ENCODE measurements at places on chromosomes 13 and 19. TPM values are rescaled to one million over a fixed set of nuclear protein-coding genes. Genes with fewer than 3 reads are reported as not detected.
A peak's percentile ranks its signal among the peaks of the same experiment; 100 is the strongest.

GRCh38 chr13:63900406-63900805 lies 2484.8 kb upstream of the PCDH20 start:
- no peak for DNase-seq

- no peak for DNase-seq
These were observed 39.5 kb upstream of the RPL21 start for GRCh38 chr13:27211771-27212364.

DNA sequence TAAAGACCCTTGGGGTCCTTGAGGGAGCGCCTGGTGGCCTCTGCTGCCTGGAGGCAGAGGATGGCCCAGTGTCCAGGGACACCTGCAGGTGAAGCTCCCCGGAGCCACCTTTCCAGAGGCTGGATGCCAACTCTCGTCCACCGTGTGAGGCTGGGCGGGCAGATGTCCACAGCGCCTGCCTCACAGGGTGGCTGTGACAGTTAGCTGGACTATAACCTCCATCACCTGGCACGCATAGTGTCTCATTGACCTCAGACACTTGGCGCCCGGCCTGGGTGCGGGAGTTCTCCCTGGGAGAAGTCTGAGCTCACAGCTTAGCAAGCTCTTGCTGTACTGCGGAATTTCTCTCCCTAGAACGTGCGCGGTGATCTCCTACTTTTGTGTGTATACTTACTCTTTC lies 9.8 kb downstream of the BICRA start:
- DNase-seq = peak; percentile 89

- DNase-seq = no peak
These were observed 4.4 kb downstream of the IFNL3 start for GRCh38 chr19:39240421-39240820.

DNA sequence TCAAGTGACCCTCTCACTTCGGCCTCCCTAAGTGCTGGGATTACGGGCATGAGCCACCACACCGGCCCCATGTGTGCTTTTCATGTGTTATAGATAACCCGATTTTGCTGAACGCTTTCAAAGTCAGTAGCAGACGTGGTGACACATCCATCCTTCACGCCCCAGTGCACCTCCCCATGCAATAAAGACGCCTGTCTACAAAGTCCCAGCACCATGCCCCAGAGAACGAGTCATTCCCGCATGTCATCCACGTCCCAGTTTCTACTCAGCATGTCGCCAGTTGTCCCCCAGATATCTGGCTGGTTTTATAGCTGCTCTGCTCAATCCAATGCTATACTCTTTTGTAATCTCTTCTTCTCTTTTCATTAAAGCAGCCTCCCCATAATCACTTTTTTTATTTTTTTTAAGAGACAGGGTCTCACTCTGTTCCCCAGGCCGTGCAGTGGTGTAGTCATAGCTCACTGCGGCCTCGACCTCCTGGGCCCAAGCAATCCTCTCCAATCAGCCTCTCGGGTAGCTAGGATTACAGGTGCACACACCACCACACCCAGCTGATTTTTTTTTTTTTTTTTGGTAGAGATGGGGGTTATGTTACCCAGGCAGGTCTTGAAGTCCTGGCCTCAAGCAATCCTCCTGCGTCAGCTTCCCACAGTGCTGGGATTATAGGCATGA lies 42.5 kb downstream of the DNM2 start:
- DNase-seq = no peak

JSRP1 gene
- not detected for polyA plus RNA-seq

GRCh38 chr19:1674293-1674679 lies 21.9 kb upstream of the TCF3 start:
- DNase-seq = no peak

TEX26 gene
- not detected for polyA plus RNA-seq

GRCh38 chr19:18344582-18344950 lies 4.2 kb downstream of the PGPEP1 start:
- DNase-seq = no peak

- DNase-seq = no peak
These were observed 378.5 kb downstream of the MYO16 start for GRCh38 chr13:109007946-109008345.

DNA sequence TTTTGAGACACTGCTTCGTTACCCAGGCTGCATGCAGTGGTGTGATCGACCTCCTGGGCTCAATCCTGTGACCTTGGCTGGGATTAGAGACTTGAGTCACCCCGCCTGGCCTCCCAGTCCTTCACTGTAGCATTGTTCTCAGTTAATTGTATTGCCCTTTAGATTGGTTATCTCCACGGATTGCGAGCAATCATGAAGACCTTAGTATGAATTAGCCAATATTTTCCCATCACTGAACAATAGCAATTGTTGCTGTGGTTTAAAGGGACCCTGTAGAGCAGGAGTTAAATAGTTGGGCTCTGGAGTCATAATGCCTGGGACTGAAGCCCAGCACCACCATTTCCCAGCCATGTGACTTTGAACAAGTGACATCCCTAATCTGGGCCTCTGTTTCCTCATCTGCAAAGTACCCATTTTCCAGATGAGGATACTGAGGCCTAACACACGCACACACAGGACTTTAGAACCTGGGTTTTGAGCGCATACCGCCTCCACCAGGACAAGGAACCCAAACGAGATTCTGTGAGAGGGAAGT lies 8.4 kb downstream of the PPP1R14A start:
- DNase-seq = no peak

RUBCNL gene
- polyA plus RNA-seq = 7.6 TPM

C19orf33 gene
- polyA plus RNA-seq = 2,364 TPM

ZNF439 gene
- polyA plus RNA-seq = 3.9 TPM

GRCh38 chr13:103386341-103386740 lies 320.1 kb upstream of the SLC10A2 start:
- DNase-seq = no peak

DNA sequence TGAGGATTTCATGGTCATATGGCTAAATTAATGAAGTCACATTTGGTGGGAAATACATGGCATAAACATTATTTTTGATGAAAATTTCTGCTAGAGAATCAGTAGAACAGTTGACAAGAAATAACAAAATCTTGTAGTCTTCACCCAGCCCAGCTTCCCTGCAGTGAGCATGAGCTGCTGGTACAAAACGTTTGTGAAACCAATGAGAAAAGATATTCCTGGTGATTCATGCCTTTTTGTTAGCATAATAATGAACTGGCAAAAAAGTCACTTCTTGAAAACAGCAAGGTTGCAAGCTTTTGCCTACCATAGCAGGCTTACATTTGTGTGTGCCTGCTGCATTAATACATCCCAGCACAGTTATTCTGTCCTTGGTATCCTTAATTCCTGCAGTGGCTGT lies 475.9 kb upstream of the HTR2A start:
- no peak for DNase-seq

DNA sequence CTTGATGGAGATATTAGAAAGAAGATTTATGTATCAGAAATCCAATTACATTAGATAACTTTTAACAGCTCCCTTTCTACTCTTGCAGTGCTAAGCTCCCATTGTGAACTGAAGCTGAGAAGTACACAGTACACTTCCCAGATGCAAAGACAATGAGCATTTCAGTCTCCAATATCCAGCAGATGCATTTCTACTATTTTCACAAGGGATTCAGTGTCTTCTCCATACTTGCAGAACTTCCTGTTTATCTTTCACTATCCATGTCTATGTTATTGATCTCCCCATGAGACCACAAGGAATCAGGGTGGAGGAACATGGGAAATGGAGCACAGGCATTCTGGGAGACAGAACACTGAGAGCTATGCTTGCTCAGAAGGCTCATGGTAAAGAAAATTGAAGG lies 207.5 kb downstream of the ENOX1 start:
- DNase-seq = no peak

DNA sequence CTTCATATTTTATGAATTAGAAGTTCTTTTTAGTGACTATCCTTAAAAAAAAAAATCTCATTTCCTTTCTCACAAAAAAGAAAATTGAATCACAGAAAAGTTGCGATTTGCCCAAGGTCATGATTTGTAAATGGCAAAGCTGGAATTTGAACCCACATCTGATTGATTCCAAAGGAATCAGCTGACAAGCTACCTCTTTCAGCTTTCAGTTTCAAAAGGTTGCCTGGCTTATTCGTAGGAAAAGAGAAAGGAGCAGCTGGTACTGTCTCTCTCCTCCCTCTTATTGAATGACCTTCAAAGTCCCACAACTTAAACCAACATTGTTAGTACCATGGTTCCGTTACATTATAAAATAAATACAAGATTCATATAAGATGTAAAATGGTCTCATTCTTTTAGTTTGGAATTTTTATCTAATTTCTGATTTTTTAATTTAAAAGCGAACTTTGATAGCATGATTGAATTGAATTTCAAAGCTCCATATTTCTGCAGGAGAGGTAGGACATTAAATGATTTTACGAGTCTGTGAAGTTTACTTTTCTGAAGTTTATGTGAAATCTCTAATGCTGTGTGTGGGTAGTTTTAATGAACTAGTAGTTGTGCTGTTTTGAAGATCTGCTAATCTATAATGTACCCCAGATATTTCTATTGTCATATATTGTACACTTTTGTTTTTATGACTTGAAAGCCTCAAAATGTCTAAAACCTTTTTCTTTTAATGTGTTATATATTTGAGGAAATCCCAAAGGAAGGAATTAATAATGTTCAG lies 18.5 kb upstream of the KCTD4 start:
- no peak for DNase-seq

DNA sequence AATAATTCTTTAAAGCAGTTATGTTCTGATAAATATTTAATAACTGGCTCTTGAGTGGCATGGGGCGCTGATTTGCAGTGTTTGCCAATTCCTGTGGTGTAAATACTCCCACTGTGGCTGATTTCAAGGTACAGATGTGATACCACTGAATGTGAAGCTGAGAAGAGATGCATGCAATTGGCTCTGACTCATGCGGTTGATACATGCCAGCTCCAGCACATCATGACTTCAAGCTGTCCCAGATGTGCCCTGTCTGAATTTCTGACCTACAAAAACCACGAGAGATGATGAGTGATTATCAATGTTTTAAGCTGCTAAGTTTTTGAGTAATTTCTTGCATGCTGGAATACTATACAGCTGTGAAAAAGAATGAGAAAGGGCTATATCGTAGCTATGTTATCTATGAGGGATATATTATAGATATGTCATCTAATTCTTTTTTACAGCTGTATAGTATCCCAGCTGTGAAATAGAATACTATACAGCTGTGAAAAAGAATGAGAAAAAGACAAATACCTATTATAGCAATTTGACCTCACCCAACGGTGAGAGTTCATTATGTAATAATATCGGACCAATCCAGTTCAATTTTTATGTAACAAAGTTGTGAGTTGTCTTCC lies 7.6 kb upstream of the ACSBG2 start:
- DNase-seq = no peak

- DNase-seq = no peak
These were observed 766.0 kb upstream of the PCDH9 start for GRCh38 chr13:67996101-67996500.

GPR12 gene
- 0.03 TPM for polyA plus RNA-seq

- no peak for DNase-seq
These were observed 96.1 kb upstream of the UQCRFS1 start for GRCh38 chr19:29308977-29309590.

DNA sequence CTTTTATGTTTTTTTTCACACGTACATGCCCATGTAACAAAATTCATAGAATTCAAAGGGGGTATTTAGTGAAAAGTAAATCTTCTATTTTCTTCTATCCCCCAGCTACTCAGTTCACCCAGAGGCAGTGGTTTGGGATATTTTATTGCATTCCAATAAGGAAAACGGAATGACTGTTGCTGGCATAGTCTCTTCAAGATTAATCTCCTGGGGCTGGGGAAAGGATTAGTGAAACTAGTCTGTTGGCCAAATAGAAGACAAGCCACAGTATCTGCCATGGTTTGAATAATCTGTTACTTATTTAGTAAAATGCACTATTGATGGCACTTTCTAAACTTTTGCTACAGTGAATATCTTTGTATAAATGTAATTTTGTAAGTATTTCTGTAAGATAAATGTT lies 122.0 kb downstream of the NDFIP2 start:
- DNase-seq = no peak

PTGER1 gene
- polyA plus RNA-seq = not detected

All from sigmoid colon (tissue), 7 donors.